ENCODE measurements at places on chromosomes 16 and 17. TPM values are rescaled to one million over a fixed set of nuclear protein-coding genes. Genes with fewer than 3 reads are reported as not detected.

- DNase-seq, result no peak
Measured at GRCh38 chr16:83220066-83220465, 587.7 kb upstream of the HSBP1 start.

DNA sequence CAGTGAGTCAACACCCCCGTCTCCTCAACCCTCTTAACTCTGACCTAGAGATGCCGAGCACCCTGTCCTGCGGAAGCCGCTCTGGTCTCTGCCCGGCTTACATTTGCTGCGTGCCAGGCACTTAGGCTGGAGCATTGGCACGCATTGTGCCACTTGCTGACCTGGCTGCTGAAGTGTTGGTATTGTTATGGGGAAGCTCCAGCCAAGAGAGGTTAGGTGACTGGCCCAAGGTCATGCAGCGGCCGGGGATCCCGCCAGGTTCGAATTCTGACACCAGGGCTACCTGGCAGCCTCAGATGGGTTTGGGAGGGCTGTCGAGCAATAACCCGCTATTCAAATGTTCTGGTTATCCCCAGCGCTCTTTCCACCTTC, 5.0 kb upstream of the HSD17B1 start:
- DNase-seq, result no peak

FAM171A2 gene
- 5.7 TPM for total RNA-seq

SLC38A8 gene
- total RNA-seq, result not detected

- no peak for DNase-seq
Measured at GRCh38 chr17:47937941-47938340, 3.4 kb upstream of the PNPO start.

ADGRG3 gene
- total RNA-seq, result 1.2 TPM

RHBDL3 gene
- 1.9 TPM for total RNA-seq

GRCh38 chr17:62801553-62802114, 6.5 kb downstream of the MARCHF10 start:
- DNase-seq, result no peak

DNA sequence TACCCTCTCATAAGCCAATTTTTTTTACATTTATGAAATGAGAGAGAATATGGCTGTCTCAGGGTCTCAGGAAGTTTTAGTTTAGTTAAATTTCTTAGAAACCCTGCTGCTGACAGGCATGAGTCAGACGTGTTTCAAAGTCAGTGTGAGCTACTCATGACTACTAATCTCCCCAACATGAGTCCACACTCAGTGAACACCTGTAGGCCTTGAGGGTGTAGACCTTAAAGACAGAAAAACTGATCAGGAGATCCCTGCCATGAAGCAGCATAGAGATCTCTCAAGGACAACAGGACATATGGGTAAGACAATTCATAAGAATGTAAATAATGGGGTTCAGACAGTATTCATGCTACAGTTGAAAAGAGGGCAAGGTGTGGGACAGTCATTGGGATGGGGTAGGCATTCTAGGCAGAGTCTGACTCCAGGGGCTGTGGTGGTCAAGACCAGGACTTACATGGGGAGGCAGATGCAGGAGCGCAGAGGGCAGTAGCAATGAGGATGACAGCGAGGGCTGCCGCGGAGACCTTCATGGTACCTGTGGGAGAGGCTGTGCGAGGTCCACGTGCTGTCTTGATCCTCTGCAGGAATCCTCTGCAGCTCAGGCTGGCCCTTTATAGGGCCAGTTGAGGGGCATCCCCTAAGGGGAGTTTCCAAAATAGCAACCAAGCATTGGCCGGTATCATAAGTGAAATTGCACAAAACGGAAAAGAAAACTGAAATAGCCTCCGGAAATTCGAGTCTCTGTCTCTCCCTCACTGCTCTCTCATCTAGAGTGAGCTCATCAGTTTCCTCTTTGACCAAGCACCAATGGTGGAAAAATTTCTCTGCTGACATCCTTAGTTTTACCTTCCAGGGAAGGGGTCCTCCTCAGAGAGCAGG, at the start of gene CCL5:
CCL5 (minus strand) TSS at position 588 of the 882 bp plus-strand sequence.
- DNase-seq, result no peak

- DNase-seq, result no peak
Measured at GRCh38 chr16:88923926-88924833, 52.8 kb downstream of the CBFA2T3 start.

GSDMA gene
- total RNA-seq, result 0.21 TPM

GRCh38 chr17:44187131-44187899, 543 bp downstream of the TMUB2 start:
- DNase-seq, result no peak

- no peak for DNase-seq
Measured at GRCh38 chr17:34384822-34385605, 22.0 kb upstream of the CCL1 start.

CRYBA1 gene
- total RNA-seq, result not detected

- peak; percentile 51 for DNase-seq
Measured at GRCh38 chr17:10798332-10798749, 5.6 kb downstream of the TMEM238L start.

HIGD1B gene
- 2.1 TPM for total RNA-seq

- DNase-seq, result no peak
Measured at GRCh38 chr16:71569621-71570020, 7.3 kb downstream of the TAT start.

DNA sequence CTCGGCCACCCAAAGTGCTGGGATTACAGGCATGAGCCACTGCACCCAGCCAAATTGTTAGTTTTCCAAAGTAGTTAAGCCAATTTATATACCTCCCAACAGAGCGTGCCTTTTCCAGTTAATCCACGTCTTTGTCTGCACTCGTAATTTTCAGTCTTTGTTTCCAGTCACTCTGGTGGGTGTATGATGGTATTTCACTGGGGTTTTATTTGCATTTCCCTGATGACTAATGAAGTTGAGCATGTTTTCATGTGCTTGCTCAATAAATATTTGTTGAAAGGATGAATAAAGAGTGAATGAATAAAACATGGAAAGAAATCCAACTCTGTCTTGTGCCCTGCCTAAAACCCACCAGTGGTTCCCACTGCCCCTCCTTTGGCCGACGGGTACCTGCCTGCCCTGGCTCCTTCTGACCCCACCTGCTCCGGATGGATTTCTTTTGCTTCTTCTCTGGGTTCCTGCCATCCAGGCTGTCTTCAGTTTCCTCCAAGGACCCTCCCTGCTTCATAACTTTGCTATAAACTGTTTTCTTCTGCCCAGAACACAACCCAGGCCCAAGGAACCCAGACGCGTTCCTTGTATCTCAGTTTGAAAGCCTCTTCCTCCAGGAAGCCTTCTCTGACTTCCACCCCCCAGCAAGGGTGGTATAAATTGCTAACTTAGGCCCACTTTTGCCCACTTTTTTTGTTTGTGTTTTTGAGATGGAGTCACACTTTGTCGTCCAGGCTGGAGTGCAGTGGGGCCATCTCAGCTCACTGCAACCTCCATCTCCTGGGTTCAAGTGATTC, 3.0 kb upstream of the ABCC1 start:
- DNase-seq, result no peak

- no peak for DNase-seq
Measured at GRCh38 chr17:55295411-55296170, 30.8 kb downstream of the HLF start.

C17orf78 gene
- not detected for total RNA-seq

PRKCB gene
- 7.0 TPM for total RNA-seq

KRT33A gene
- not detected for total RNA-seq

- DNase-seq, result peak; percentile 84
Measured at GRCh38 chr17:62819511-62820221, 11.6 kb upstream of the MARCHF10 start.

CCL7 gene
- total RNA-seq, result not detected

GRCh38 chr17:41446806-41447205, 6.0 kb upstream of the KRT38 start:
- no peak for DNase-seq

TLCD1 gene
- 1.7 TPM for total RNA-seq

- no peak for DNase-seq
Measured at GRCh38 chr16:4908854-4909401, 28.0 kb downstream of the PPL start.

ZP2 gene
- 0.90 TPM for total RNA-seq

- no peak for DNase-seq
Measured at GRCh38 chr17:17440010-17440843, 36.6 kb upstream of the MED9 start.

GRCh38 chr16:88530858-88531203, 39.4 kb upstream of the ZC3H18 start:
- DNase-seq, result no peak

GRCh38 chr16:27576729-27577128, 26.8 kb downstream of the KATNIP start:
- DNase-seq, result no peak

DNA sequence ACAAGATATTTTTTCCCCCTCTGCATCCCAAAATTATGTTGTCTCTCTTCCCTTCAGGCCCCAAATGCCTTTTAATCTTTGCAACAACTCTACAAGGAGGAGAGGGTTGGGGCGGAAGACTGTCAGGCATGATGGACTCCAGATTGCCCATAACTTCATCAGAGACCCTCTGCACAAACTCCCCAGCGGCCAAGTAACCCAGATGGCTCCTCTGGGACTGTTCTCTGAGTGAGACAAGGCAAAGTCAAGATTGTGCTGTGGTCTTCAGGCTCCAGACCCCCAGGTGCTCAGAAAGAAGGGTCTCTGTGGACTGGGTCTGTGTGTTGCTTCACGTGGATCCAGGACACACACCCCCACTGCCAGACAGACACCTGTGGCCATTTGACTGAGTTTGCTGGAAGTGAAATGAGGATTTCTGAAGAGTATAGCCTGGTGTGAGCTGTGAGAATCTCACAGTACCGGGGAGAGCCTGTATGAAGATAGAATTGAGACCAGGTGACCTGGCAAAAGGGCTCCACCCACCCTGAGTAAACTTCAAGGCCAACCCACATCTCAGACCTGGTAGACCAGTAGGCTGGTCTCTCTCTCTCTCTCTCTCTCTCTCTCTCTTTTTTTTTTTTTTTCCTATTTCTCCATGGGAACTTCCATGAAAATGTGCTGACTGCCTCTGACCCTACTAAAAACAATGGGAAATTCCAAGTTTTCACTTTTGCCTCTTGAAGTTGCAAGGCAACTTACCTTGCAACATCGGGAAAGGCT, 354.1 kb downstream of the SOX9 start:
- no peak for DNase-seq

- DNase-seq, result no peak
Measured at GRCh38 chr17:64032081-64032480, 11.6 kb upstream of the ICAM2 start.

DNA sequence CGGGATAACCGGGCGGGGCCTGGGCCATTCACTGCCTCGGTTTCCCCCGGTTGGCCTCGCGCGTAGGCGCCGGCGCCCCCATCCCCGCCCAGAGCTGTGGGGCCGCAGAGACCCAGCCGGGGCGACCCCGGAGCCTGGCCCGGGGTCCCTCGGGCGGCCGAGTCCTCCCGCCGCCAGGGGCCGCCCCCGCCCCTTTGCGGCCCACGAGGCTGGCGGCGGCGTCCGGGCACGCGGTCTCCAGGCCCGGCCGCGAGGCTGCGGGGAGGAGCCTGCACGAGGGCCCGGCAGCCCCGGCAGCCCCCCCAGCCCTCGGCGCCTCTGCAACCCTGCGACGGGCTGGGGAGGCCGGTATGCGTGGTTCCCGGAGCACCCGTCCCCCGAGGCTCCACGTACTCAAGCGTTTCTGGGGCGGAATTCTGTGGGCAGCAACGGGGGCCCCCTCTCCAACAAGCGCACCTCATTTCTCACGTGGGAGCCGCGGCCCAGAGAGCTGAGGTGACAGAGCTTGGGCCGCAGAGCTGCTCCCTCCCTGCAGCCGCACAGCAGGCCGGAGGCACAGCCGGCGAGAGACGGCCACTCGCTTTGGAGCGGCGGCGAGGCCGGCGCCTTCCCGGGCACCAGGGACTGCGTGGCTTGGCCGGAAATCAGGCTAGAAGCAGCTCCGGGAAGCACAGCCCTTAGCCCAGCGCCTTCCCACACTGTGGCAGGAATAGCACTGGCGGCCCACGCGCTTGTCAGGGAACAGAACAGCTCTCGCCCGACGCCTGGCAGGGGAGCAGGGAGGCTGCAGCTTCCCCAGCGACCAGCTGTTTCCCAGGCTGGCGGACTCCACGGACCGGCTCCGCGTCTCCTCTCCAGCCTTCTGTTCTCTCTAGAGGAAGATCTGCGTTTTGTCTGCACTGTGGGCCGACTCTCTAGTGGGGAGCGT, 867 bp upstream of the LIMD2 start:
- DNase-seq, result no peak

- DNase-seq, result no peak
Measured at GRCh38 chr17:59174671-59175070, 19.1 kb downstream of the PRR11 start.

CHD9NB gene
- 3.4 TPM for total RNA-seq

DNA sequence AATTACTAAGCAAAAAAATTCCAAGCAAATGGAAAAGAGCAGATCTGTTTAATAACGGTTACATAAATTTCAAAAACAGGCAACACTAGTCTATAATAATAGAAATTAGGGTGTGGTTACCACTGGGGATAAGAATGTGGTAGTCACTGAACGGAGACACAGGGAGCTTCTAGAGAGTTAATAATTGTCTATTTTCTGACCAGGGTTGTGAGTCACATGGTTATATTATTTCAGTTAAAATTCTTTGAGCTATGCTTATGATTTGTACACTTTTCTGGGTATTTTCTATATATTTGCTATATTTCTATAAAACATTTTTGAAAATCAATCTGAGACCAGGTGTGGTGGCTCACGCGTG, 433.9 kb upstream of the MAF start:
- no peak for DNase-seq

DNA sequence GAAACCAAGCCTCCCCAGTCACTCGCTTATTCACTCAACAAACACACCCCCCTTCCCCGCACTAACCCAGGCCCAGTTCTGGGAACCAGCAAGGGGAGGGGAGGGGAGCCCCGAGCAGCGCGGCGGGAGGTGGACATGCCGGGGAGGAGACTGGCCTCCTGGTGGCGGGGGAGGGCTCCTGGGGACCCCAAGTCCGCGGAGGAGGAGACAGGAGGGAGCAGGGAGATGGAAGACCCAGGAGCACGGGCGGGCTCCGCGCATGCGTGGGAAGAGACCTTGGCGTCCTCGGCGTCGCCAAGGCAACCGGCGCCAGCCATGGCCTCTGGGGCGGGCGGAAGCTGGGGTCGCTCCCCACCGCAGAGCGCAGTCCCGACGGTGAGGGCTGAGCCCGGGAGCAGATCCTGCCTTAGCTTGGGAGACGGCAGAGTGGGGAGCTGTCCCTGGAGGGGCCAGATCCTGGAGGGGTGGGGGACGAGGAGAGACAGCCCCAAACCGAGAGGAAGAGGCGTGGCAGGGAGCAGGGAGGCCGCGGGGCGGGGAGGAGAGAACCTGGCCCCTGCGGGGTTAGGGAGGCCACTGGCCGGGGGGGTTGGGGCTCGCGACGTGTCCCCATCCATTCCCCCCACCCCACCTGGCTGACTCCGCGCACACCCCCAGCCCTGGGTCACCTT, at the start of gene PRR29:
PRR29 (plus strand) TSS at position 302 of the 671 bp plus-strand sequence; CDS start at position 316, 14 bp downstream.
- DNase-seq, result no peak

GRCh38 chr16:66926171-66926947, 1.0 kb upstream of the RRAD start:
- DNase-seq, result no peak

GRCh38 chr17:82614095-82614631, 34.1 kb downstream of the WDR45B start:
- no peak for DNase-seq

PMFBP1 gene
- total RNA-seq, result 1.4 TPM

DNA sequence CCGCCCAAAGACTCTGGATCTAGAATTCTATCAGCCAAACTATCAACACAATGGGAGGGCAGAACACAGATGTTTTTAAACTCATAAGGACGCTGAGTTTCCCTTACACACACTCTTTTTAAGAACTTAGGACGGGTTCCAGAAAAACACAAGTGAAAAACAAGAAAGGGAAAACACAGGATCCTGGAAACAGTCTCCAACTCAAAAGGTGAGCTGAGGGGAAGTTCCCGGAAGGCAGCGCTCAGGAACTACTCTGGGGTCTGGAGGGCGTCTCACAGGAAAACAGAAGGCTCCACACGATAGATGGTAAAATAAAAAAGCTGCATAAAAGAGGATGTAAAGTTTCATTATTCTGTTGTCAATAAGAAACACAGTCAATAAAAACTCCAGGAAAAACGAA, 80.2 kb upstream of the DOC2B start:
- no peak for DNase-seq

UMOD gene
- total RNA-seq, result not detected

Measured in urinary bladder (tissue), 4 donors.